Activated naive CD8-positive, alpha-beta T cell treated with anti-CD3 and anti-CD28 coated beads, Interleukin-2, amount 50 U/mL, for 24 hours (primary cell): ENCODE measurements at places on chromosomes 11 and 22.

DNA sequence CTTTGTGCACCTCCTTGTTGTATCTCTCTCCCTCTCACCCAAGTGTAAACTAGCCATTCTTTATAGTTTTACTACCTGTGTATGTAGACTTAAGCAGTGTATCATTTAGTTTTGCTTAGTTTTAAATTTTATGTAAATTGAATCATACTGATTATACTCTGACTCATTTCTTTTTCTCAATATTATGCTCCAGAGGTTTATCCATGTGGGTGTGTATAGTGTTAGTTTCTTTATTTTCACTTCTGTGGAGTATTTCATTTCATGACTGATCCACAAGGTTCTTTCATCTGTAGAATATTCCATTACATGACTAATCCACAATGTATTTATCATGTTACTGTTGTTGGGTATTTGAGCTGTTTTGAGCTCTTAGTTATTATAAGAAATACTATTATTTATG lies 62.0 kb downstream of the CCDC34 start:
- H3K4me1 ChIP-seq = peaks cover 3% of the 10 kb centered on the region
- H3K27me3 ChIP-seq = peaks cover 8% of the 10 kb centered on the region

DNA sequence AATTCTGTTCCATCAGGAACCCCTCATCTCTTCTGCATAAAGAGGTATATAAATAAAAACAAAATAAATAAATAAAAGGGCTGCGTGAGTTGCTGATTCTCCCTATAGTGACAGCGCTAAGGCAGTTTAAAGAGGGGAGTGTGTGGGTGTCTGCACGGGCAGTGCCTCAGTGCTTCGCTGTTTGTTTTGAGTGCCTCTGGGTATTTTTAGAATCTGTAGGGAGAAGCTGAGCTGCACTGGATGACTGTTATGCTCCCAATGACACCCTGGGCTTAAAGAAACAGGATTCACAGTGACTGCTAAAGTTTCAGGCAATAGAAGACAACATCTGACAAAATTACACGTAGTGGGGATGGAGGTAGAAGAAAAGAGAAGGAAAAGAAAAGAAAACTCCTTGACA lies 38.8 kb downstream of the SLC1A2 start:
- no peaks in the 10 kb centered on the region for H3K27me3 ChIP-seq
- no peak for DNase-seq
- no peak overlapping the region for H3K27ac ChIP-seq
- H3K4me3 ChIP-seq = no peak overlapping the region

- H3K27ac ChIP-seq = no peak overlapping the region
- no peak overlapping the region for H3K4me3 ChIP-seq
- DNase-seq = no peak
- no peaks in the 10 kb centered on the region for H3K27me3 ChIP-seq
- H3K4me1 ChIP-seq = peaks cover 10% of the 10 kb centered on the region
Observed at GRCh38 chr11:61452825-61453224, 22.9 kb downstream of the SDHAF2 start.

DNA sequence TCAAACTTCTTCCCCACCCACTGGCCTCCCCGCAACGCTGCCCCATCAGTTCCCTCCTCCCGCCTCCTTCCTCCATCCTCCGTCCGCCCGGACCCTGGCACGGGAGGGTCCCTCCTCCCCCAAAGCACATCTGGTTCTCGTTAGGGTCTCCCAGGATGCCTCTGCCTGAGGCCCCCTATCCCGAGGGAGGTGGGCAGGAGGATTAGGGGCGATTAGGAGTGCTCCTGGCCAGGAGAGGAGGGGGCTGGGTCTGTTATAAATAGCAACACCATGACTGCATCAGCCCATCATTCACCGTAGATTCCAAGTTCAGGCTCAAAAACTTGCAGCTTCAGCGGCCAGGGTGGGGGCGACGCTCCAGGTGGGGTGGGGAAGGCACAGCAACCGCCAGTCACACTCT lies 10.4 kb downstream of the MYRF start:
- DNase-seq = no peak
- no peaks in the 10 kb centered on the region for H3K4me1 ChIP-seq
- H3K27me3 ChIP-seq = peaks cover 5% of the 10 kb centered on the region

GRCh38 chr11:23933721-23934120 lies 563.1 kb upstream of the LUZP2 start:
- H3K27ac ChIP-seq = no peak overlapping the region
- no peaks in the 10 kb centered on the region for H3K36me3 ChIP-seq

DNA sequence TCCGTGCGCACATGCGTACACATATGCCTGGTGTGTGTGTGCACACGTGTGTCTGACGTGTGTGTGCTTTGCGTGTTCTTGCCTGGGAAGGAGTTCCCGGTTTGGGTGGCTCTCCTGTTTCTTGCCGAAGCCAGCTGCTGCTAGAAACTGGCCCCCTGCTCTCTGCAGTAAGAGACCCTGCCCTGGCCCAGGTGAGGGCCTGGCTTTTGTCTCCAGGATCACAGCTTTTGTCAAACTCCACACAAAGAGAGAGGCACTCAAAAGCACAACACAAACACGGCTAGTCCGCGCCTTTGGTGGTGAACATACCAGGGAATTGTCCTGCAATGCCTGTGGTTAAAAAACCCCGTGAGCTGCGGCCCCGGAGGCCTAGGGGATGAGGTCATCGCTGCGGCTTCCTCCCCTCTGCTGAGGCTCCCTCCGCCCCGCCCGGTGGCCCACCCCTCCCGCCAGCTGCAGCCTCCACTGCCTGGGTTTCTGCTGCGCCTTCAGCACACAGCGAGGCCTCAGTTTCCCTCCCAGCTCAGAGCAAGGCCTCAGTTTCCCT lies 88.9 kb downstream of the KCNQ1 start:
- H3K4me3 ChIP-seq = no peak overlapping the region
- DNase-seq = peak; percentile 61
- peaks cover 1% of the 10 kb centered on the region for H3K27me3 ChIP-seq
- peaks cover 18% of the 10 kb centered on the region for H3K4me1 ChIP-seq

GRCh38 chr11:70496591-70497535 lies 98.5 kb downstream of the CTTN start:
- no peaks in the 10 kb centered on the region for H3K36me3 ChIP-seq
- H3K27me3 ChIP-seq = no peaks in the 10 kb centered on the region
- no peak overlapping the region for H3K4me3 ChIP-seq
- H3K4me1 ChIP-seq = no peaks in the 10 kb centered on the region

- peaks cover 38% of the 10 kb centered on the region for H3K4me1 ChIP-seq
- H3K27ac ChIP-seq = peak within 1 kb of the TSS; percentile 79
- peak within 1 kb of the TSS; percentile 90 for H3K4me3 ChIP-seq
- H3K36me3 ChIP-seq = peaks cover 1% of the 10 kb centered on the region
- H3K27me3 ChIP-seq = peaks cover 54% of the 10 kb centered on the region
- peak; percentile 86 for DNase-seq
Observed at GRCh38 chr11:120335908-120336640, at the start of gene ARHGEF12. Gene ARHGEF12 (plus strand): TSS chr11:120336413. CDS start chr11:120337244, 831 bp downstream.

DNA sequence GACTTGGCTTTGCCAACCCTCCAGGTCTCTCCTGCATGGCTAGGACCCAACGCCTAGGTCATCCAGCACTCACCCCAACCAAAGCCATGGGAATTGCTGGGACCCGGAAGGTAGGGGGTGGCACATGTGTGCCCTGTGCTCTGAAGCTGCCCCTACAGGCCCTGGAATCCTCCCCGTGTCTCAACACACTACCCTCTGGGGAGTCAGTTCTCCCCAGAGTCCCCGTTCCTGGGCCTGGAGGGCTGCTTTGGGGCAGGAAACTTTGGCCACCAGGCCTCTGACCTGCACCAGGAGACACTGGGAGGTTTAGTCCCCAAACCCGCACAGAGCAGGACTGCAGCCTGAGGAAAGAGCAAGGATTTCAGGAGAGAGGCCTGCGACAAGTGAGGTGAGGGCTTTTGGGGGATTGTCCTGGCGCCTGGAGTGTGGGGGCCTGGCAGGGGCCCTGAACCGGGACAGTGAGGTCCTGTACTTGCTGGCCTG lies 495 bp upstream of the IFITM1 start:
- peak overlapping the region; percentile 92 for H3K4me3 ChIP-seq
- H3K27ac ChIP-seq = peak overlapping the region; percentile 96
- no peaks in the 10 kb centered on the region for H3K27me3 ChIP-seq
- H3K4me1 ChIP-seq = peaks cover 35% of the 10 kb centered on the region
- H3K36me3 ChIP-seq = peaks cover 36% of the 10 kb centered on the region

- peaks cover 50% of the 10 kb centered on the region for H3K4me1 ChIP-seq
- H3K27me3 ChIP-seq = no peaks in the 10 kb centered on the region
Observed at GRCh38 chr22:21938071-21938822, 14.4 kb downstream of the PPM1F start.

DNA sequence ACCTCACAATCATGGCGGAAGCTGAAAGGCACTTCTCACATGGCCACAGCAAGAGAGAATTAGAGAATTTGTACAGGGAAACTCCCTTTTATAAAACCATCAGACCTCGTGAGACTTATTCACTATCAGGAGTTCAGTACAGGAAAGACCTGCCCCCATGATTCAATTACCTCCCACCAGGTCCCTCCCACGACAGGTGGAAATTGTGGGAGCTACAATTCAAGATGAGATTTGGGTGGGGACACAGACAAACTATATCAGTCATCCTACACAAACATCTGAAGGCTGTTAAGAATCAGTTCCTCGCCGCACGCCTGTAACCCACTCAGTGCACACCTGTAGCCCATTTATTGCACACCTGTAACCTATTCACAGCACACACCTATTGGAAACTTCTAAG lies 39.8 kb downstream of the CHST1 start:
- H3K36me3 ChIP-seq = no peaks in the 10 kb centered on the region
- no peak overlapping the region for H3K4me3 ChIP-seq
- peaks cover 19% of the 10 kb centered on the region for H3K27me3 ChIP-seq
- H3K4me1 ChIP-seq = no peaks in the 10 kb centered on the region
- H3K27ac ChIP-seq = no peak overlapping the region
- DNase-seq = no peak

DNA sequence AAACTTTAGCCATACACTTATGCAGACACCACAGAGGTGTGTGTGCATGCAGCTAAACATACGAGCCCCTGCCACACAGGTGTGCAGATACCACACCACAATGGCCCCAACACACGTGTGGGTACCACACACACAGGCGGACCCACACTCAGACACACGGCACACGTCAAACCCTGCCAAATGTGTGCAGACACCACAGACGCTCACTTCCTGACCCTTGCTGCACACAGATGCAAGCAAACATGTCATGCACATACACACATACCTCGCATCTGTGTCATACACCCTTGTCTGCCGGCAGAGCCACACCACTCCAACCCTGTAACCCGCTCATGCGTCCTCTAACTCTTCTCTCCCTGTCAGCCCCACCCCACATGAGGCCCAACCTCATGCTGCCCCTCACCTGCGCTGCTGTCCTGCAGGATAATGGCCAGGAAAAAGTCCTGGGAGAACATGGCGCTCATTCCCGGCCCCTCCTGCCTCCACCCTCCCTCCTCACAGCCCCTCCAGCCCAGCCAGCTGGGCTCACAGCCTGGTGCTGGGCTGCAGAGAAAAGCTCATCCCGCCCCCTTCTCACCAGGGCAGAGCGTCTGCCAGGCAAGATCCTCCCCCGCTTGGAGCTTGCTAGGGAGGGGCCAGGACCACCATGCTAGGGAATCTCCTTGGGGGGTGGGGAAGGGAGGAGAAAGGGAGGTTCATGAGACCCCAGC lies 14.2 kb downstream of the SMPD1 start:
- H3K36me3 ChIP-seq = peaks cover 5% of the 10 kb centered on the region
- H3K27ac ChIP-seq = no peak overlapping the region
- H3K27me3 ChIP-seq = no peaks in the 10 kb centered on the region

GRCh38 chr11:27118371-27118770 lies 77.8 kb downstream of the BBOX1 start:
- no peak overlapping the region for H3K4me3 ChIP-seq
- DNase-seq = no peak
- H3K36me3 ChIP-seq = no peaks in the 10 kb centered on the region
- H3K27ac ChIP-seq = no peak overlapping the region
- H3K27me3 ChIP-seq = no peaks in the 10 kb centered on the region

- no peak overlapping the region for H3K4me3 ChIP-seq
- H3K27ac ChIP-seq = no peak overlapping the region
- no peak for DNase-seq
- H3K4me1 ChIP-seq = peaks cover 14% of the 10 kb centered on the region
- H3K36me3 ChIP-seq = peaks cover 67% of the 10 kb centered on the region
Observed at GRCh38 chr11:61370349-61371005, 8.3 kb downstream of the TMEM138 start.

GRCh38 chr11:75588051-75588481 lies 26.0 kb downstream of the SERPINH1 start:
- no peaks in the 10 kb centered on the region for H3K36me3 ChIP-seq
- H3K27ac ChIP-seq = no peak overlapping the region
- DNase-seq = no peak
- H3K4me3 ChIP-seq = no peak overlapping the region

DNA sequence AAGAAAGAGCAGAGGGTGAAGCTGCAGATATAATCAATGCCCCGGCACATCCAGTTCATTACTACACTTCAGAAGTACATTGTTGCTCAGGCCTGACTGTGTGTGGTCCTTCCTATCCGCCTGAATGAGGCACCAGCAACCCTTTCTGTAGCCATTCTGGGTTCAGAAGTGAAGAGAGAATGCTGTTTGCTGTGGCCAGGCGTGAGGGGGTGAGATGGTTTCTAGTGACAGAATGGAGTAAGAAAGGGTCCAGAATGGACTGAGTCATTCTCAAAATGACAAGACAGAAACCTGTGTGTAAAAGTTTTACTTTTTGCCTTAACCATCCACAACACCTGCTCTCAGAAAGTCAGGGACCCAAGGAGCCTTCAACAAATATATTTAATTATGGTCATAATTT lies 334.8 kb downstream of the GUCY1A2 start:
- H3K27me3 ChIP-seq = no peaks in the 10 kb centered on the region
- no peak overlapping the region for H3K4me3 ChIP-seq
- no peak for DNase-seq
- H3K36me3 ChIP-seq = no peaks in the 10 kb centered on the region
- no peak overlapping the region for H3K27ac ChIP-seq

DNA sequence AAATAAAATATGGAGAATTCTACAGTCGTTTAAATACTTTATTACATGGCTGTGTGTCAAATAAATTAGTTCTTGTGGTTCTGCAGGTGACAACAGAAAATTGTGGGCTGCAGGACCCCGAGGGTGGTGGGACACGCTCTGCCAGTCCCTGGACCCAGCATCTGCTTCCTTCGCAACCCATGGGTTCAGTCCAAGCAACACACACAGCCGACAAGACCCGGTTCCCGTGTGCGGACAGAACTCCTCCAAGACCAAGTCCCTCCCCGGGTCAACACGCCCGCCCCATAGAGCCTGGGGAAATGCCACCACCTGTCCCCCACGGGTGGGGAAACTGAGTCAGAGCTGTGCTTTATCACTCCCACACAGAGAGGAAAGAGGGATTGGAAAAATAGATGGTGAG lies 238.9 kb downstream of the BRD1 start:
- no peaks in the 10 kb centered on the region for H3K36me3 ChIP-seq
- no peak overlapping the region for H3K27ac ChIP-seq
- H3K27me3 ChIP-seq = no peaks in the 10 kb centered on the region
- DNase-seq = no peak

DNA sequence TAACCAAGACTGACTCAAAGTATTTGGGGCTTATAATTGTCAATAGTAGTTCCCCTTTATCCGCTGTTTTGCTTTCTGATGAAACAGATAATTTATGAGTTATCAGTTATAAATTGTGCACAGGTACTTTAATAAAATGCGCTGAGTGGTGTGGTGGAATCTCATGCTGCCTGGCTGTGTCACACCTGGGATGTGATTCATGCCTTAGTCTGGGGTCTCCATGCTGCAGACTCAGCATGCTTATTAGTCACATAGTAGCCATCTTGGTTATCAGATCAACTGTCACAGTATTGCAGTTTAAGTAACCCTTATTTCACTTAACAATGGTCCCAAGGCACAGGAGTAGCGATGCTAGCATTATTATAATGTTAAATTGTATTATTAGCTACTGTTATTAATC lies 995.2 kb downstream of the NTM start:
- no peaks in the 10 kb centered on the region for H3K27me3 ChIP-seq
- H3K4me3 ChIP-seq = no peak overlapping the region
- no peaks in the 10 kb centered on the region for H3K4me1 ChIP-seq
- no peak overlapping the region for H3K27ac ChIP-seq
- H3K36me3 ChIP-seq = no peaks in the 10 kb centered on the region

- H3K27me3 ChIP-seq = no peaks in the 10 kb centered on the region
- H3K4me1 ChIP-seq = peaks cover 10% of the 10 kb centered on the region
- H3K27ac ChIP-seq = no peak overlapping the region
- DNase-seq = no peak
Observed at GRCh38 chr11:44976576-44976975, 25.9 kb upstream of the TP53I11 start.
